Foreskin fibroblast (primary cell): ENCODE measurements at places on chromosomes 2 and 18.
A peak's percentile ranks its signal among the peaks of the same experiment; 100 is the strongest.

- DNase-seq, result no peak
Measured at GRCh38 chr2:58533376-58533775, 292.3 kb upstream of the FANCL start.

DNA sequence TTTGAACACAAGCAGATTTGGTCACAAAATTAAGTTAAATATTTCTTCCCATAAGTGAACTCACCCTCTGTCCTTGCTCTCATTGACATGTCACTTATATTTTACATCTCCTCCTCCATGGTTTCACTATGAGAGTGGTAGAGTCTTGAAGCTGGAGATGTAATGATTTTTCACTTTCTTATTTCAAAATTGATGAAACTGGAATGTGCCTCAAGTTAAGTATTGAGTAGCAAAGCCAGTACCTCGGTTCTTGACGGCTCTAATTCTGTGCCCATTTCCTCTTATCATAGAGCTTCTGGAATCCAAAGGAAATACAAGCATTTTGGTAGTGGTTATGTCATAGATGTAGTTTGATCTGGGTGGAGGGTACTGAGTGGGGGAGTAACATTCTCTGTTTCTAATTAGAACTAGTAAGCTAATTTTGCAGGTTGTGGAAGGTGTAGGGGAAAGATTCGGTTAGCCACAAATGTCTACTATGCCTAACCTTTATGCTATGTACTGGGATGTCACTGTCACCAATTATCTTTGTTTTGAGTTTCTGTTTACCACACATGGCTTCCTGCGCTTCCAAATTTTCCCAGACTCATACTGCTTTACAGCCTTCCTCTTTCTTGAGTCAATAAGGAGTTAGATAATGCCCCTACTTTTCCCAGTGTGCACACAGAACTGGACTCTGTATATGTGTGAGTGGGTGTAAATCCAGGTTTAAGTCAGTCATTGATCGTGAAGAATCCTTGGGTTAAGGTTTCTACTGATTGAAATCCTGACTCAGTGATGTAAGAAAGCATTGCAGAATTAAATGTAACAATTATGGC is 96.8 kb downstream of the DIS3L2 start:
- no peak for DNase-seq

DNA sequence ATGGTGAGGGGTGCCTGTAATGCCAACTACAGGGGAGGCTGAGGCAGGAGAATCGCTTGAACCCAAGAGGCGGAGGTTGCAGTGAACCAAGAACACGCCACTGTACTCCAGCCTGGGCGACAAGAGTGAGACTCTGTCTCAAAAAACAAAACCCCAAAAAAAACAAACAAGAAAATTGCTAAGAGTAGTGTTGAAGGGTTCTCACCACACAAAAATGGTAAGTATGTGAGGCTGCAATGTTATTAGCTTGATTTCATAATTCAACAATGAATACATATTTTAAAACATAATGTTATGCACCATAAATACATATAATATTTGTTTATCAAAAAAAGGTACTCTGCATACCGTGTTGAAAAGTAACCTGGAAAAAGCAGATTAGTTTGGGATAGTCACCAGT is 45.8 kb downstream of the PSMG2 start:
- DNase-seq, result peak; percentile 36

GRCh38 chr2:106130251-106130998 is 63.7 kb downstream of the UXS1 start:
- no peak for DNase-seq

DNA sequence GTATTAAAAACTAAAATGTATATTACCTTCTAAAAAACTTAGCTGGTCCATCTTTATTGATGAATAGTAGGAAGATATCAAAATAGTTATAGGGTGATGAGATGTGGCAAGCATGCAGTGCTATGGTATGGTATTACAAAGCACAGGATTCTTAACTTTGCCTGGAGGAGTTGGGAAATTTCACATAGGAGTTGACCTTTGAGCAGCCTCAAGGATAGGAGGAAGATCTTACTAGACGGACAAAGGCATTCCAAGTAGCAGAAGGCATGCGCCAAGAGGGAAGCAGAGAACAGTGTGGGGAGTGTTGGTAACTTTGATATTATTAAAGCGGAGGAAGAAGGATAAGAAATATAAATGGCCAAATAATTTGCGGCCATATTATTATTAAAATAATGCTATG is 60.0 kb downstream of the TTC21B start:
- DNase-seq, result peak; percentile 32

- DNase-seq, result peak; percentile 23
Measured at GRCh38 chr2:173749315-173749714, 215.9 kb downstream of the SP3 start.

- peak; percentile 16 for DNase-seq
Measured at GRCh38 chr2:159890551-159891266, 92.7 kb upstream of the CD302 start.

- DNase-seq, result peak; percentile 98
Measured at GRCh38 chr18:67525328-67526099, 9.0 kb upstream of the DSEL start.

GRCh38 chr2:234137400-234138014 is 87.0 kb downstream of the SPP2 start:
- DNase-seq, result no peak
